ENCODE measurements at places on chromosomes 5 and 9.

DNA sequence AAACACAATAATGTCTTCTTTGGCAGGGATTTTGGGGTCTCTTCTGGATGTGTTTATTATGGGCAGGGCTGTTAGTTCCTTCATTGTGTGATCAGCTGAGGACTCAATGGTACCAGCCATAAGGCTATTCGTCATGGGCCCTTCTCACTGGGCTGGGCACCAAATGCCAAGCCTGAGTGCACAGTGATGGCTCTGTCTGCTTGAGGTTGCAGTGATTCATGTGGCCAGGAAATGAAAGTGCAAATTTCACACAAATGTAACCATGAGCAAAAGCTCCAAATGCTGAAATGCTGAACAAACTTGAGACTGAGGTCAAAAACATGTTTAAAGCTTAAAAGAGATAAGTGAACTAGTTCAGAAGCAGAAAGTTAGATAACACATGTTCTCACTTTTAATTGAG is 191.0 kb downstream of the TARS1 start:
- no peak for DNase-seq

DNA sequence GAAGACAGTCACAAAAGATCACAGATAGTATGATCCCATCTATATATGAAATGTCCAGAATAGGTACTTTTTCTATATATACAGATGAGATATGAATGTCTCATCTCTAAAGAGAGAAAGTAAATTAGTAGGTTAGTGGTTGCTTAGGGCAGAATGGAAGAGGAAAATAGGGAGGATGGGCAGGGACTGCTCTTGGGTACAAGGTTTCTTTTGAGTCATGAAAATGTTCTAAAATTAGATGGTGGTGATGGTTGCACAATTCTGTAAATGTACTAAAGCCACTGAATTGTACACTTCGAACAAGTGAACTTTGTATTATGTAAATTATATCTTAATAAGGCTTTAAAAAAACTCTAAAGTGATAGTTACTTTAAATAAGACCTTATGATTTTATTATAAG is 59.6 kb upstream of the GRAMD2B start:
- DNase-seq = no peak

DNA sequence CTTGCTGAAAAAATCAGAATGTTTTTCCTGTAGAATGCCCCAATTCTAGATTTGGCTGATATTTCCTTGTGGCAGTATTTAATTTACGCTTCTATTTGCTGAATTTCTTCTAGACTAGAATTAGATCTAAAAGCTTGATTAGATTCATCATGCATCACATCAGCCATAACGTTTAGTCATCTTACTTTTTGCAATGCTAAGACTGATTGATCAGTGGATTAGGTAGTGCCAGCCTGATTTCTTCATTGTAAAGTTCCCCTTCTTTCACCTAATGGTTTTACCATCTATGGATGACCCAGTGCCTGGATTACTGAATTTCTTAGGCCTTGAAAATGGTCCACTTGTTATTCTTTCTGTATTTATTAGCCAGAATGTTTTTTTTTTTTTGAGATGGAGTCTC is 83.9 kb downstream of the PBX3 start:
- no peak for DNase-seq

- DNase-seq = no peak
Observed at GRCh38 chr9:11551106-11551505, 938.3 kb upstream of the PTPRD start.

- no peak for DNase-seq
Observed at GRCh38 chr5:179438011-179438441, 92.8 kb upstream of the ADAMTS2 start.

DNA sequence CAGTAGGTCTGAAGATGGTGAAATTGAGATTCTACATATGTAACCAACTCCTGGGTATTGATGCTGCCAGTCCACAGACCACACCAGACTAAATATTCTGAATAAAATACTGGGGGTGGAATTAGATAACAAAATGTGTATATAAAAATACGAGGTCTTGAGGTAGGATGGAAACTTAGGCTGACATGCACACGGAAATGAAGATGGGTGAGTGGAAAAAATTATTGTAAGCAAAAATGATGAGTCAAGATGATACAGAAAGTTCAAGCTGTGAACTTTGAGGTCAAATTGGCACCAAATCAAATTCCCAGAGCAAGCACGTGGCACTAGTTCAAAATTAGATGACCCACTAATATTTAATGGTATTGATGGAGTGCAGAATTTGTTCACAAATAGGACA is 713.4 kb upstream of the ACO1 start:
- no peak for DNase-seq

DNA sequence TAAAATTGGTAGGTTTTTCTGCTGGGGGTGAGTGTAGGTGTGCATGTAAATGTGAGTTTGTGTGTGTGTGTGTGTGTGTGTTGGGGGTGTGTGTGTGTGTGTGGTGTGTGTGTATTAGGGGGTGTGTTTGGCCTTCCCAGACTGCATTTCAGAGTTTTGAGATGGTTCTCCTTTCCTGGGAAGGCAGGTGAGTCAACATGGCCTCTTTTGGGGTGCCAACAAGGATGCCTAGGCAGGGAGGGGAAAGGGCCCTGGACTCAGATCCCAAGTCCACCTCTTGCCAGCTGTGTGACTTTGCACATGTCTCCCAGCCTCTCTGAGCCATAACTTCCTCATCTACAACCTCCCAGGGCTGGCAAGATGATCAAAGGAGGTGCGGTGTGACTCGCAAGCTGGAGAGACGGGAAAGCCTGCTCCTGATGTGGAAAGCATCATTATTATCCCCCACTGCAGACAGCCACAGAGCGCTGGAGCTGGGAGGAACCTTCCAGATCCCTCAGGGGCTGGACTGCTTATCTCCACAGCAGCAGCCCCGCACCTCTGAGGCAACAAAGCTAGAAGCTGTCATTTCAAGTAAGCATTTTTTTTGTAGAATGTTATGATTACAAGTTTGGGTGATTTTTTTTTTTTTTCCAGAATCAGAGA is 63.5 kb upstream of the TBC1D2 start:
- DNase-seq = no peak

GRCh38 chr9:136974817-136975535 is 2.3 kb upstream of the PTGDS start:
- no peak for DNase-seq

GRCh38 chr9:133184971-133185370 is 21.3 kb upstream of the GBGT1 start:
- peak; percentile 41 for DNase-seq

DNA sequence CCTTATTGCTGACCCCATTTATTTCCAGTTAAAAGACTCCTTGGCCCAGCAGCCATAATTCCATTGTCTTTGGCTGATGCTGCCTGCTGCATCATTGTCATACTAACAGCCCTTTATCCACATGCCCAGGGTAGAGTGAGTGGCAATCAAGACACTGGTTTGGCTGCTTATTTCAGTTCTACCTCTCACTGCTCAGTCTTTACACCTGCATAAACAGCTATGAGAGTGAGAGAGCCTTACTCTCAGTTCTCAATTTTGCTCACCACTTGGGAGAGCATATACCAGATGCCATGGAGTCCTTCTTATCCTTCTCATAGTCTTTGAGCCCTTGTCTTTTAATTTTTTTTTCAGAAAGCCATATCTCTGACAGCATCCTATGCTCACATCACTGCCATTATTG is 596.9 kb upstream of the CYLC2 start:
- no peak for DNase-seq

DNA sequence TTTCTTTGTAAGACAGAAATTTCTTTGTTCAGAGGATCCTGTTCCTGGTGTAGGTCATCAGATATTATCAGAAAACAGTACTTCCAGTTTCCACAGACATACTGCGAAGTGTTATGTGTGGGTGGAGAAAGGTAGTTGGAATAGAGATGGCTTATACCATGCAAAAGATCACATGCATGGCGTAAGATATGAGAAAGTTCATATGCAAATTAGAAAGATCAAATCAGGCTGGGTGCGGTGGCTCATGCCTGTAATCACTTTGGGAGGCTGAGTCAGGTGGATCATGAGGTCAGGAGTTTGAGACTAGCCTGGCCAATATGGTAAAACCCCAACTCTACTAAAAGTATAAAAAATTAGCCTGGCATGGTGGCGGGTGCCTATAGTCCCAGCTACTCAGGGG is 65.2 kb upstream of the GLIS3 start:
- DNase-seq = peak; percentile 12

- no peak for DNase-seq
Observed at GRCh38 chr9:117315236-117315635, 99.6 kb downstream of the ASTN2 start.

GRCh38 chr5:154740957-154741356 is 14.2 kb upstream of the LARP1 start:
- DNase-seq = no peak
